ENCODE measurements at places on chromosomes 1 and 21.

GRCh38 chr1:156583821-156584622, 4.5 kb downstream of the TTC24 start:
- peak; percentile 62 for DNase-seq

- no peak for DNase-seq
Observed at GRCh38 chr1:35777109-35777508, 7.3 kb upstream of the CLSPN start.

DNA sequence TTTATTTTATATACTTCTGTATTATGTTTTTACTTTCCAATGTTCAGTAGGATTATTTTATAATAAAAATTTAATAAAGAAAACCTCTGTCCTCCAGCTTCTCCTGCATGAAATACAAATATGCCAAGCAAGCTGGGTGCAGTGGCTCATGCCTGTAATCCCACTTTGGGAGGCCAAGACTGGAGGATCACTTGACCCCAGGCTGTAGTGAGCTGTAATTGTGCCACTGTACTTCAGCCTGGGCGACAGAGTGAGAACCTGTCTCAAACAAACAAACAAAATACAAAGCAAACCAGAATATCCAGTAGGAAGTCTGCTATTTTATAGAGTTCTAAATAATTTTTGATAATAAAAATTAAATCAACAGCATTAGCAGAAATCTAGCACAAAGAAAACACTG, 168.8 kb downstream of the EIF4G3 start:
- DNase-seq = no peak

- no peak for DNase-seq
Observed at GRCh38 chr21:46253610-46254124, 25.1 kb upstream of the LSS start.

Measured in hippocampal formation (tissue), 2 donors.